Stromal cell of bone marrow (primary cell): ENCODE measurements at places on chromosomes 2 and 18.
A peak's percentile ranks its signal among the peaks of the same experiment; 100 is the strongest.

DNA sequence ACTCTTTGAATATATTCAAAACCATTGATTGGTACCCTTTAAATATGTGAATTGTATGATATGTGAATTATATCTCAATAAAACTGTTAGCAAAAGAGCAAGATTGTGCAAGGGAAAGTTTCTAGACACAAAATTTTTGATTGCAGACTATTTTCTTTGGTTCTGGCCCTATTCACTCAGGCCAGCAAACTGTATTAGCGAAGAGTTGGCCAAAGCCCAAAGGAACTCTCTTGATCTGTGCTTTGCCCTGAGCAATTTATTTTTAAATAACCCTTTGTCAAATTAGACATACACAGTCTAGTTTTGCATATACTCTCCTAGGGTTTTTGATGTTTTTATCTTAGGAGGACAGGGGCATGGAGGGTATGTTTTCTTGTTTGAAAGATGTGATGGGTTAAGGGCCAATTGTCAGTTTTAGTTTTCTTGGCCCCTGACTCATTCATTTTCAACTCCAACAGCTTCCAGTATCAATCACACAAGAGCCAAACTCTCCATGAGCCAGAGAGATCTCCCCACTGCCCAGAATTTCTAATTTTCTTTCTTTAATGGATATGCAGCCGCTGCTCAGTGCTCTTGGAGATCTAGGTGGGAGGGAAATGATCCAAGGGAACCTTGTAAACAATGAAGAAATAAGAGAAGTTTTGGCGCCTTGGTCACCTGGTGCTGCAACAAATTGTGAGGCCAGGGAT lies 231.5 kb downstream of the SRBD1 start:
- DNase-seq: peak; percentile 20

- no peak for DNase-seq
These were observed 71.4 kb upstream of the TANK start for GRCh38 chr2:161088658-161089350.

GRCh38 chr2:16437189-16437588 lies 228.4 kb downstream of the CYRIA start:
- DNase-seq: no peak

DNA sequence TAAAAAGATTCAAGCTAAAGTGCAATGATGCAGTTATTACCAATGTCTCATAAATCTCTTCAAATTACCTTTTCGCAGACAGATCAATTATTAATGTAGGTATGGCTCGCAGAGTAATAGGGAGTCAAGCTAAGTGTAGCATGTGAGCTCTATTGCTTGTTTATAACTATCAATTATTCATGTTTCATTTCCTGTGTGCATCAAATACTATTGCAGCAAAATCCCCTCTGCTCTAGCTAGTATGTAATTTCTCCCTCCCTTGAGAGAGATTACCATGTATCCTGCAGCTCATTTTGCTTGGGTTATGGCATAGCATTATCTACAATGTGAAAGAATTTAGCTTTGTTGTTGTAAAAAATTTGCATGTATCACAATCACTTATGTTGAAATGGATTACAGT lies 65.6 kb upstream of the SCN1A start:
- DNase-seq: no peak

DNA sequence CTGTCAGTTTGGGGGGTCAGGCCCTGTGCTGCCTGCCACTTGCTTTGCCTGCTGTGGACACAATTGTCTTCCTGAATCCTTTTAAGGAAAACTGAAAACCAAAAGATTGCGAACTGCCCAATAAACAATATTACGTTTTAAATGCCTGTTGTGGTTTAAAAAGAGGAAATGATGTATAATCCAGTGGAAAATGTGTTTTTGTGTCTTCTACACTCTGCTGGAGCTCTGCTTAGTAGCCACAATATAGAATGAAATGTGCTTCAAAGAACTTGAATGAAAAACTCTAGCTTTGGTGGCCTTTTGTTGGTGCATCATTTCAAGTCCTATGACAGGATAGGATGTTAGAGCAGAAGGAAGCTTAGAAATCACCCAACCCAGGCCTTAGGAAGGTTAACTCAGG lies 23.2 kb upstream of the CABYR start:
- DNase-seq: no peak

DNA sequence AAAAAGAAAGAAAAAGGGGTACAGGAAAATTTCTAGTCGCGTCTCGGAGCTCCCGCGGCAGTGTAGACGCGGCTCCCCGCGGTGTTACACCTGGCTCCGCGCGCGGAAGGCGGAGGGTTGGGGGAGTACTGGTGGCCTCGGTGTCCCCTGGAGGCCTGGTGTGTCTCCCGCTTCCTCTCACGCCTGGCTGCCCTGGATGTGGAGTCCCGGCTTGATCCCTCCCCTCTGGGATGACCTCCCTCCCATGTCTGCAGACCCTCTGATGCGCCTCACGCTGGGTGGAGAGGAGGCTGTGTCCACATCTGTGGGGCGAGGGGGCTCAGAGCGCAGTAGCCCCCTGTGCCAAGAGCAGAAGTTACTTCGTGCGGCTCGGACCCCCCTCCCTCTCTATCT lies 1.2 kb downstream of the KIF5C start:
- DNase-seq: no peak

- DNase-seq: no peak
These were observed 54.9 kb upstream of the PXDN start for GRCh38 chr2:1799174-1799573.

GRCh38 chr2:36618381-36618780 lies 20.4 kb upstream of the FEZ2 start:
- no peak for DNase-seq

GRCh38 chr2:154374416-154374815 lies 324.1 kb upstream of the KCNJ3 start:
- DNase-seq: no peak

DNA sequence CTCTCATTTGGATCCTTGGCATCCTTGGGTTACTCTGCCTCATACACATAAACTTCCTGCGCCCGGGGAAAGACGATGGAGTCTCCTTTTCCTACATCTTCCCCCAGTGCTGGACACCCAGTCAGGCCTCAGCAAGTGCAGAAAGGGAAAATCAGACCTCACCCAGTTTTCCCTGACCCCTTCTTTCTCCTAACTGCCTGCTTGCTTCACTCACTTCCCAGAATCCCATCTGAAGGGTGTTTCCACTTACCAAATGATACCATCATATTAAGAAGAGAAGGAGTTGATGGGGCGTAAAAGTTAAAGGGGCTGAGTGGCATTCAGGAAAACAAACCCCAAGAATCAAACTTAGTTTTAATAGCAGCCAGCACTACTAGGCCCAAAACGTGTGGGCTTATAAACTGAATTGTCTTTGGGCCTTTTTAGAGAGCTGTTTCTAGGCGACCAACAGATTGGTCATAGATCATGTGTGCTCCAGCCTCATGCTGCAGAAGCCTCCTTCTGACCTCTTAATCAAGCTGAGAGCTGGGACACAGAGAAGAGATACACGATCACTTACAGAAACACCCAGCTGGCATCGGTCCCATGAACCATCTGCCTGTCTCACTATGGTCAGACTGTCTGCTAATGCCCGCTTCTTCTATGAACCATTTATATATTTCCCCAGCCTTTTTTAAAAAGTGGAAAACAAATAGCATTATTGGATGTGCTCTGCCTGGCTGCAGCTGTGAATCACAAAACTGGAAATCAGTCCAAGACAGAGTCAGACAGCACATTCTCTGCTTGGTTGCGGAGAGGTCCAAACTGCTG lies 165.7 kb upstream of the SLC14A2 start:
- DNase-seq: peak; percentile 69

DNA sequence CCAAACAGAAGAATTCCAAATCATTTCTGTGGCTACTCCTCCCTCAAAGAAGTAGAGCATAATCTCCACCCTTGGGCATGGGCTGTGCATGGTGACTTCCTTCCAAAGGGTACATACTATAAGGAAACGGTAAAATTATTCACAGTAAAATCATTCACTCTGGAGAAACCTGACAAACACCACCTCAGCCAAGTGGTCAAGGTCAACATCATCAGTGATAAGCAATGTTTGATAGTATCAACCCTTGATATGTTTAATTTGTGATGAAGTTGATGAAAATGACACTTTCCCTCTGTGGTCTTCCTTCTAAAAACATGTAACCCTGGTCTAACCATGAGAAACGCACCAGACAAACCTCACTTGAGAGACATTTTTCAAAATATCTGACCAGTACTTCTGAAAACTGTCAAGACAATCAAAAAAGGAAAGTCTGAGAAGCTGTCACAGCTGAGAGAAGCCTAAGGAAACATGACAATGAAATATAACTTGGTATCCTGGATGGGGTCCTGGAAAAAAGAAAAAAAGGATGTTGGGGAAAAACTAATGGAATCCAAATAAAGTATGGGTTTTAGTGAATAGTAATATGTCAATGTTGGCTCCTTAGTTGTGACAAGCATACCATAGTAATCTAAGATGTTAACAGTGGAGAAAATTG lies 9.4 kb upstream of the TXNDC2 start:
- no peak for DNase-seq

DNA sequence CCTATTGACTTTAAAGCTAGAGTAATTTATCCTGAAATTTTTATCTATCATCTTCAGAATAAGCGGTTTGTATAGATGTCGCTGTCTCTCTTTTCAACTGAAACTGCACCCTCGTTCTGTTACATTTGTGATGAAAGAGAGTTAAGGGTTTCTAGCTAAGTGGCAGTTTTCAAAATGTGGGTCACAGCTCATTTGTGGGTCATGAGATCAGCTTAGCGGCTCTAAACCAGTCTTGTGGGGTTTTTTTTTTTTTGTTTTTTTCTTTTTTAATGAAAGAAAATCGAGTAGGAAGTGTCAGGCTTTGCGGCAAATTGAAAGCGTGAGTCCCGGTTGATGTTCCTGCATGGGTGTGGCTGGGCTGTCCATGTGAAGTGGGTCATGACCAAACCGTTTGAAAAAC lies 31.2 kb downstream of the SALL3 start:
- no peak for DNase-seq

GRCh38 chr2:238492840-238493239 lies 66.1 kb downstream of the ASB1 start:
- DNase-seq: no peak

DNA sequence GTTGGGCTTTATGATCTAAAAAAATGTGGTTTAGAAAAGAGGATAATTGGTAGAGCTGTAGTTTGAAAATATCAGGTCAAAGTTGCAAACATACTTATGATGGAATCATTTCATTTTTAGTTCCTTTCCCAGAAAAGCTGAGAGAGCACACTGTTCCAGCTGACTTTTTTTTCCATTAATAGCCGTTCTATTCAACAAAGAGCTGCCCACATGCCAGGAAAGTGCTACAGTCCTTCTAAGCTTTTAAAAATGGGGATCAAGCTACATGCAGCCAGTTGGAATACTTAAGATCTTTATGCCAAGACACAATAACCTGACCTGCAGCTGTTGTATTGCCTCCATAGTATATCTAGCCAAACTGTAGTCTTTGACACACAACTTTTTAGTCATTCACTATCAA lies 111.5 kb downstream of the GALNT3 start:
- DNase-seq: no peak

DNA sequence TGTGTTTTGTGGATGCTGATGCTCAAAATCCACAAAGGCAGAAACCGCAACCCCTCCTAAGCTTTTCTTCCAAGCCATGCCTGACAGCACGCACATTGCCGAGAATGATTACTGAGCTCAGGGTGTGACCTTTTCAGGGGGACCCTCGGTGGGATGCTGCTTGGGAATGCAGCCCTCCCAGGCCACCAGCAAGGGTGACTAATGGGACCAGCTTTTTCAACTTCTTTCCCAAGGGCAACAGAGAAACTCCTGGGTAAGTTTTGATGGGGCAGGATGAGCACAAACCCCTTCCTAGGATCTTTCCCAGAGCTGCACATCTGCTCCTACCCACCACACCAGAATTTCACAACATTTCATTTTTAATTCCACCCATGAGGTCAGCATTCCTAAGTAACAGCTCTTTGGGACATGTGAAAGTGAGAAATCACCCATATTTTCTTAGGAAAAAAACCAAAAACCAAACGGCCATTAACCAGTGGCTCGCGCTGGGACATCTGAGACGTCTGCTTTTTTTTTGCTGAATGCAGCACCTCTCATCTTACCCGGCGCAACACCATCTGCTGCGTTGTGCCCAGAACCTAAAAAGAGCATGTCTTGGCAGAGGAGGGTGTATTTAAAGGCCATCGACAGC lies 119.0 kb downstream of the ARL4C start:
- peak; percentile 93 for DNase-seq

DNA sequence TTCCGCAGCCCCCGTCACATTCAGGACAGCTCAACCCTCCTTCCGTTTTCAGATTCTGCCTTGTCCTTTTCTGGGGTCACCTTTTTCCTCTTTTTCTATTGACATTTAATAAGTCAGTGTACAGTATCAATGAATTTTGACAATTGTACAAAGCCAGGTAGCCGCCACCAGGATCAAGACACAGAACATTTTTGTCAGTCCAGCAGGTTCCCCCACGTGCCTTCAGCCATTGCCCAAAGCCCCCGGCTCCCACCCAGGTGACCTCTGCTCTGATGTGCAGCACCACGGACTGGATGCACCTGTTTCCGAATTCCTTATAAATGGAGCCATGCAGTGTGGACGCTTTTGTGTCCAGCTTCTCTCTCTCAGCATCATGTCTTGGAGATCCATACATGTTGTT lies 30.0 kb downstream of the CROCC2 start:
- DNase-seq: no peak

DNA sequence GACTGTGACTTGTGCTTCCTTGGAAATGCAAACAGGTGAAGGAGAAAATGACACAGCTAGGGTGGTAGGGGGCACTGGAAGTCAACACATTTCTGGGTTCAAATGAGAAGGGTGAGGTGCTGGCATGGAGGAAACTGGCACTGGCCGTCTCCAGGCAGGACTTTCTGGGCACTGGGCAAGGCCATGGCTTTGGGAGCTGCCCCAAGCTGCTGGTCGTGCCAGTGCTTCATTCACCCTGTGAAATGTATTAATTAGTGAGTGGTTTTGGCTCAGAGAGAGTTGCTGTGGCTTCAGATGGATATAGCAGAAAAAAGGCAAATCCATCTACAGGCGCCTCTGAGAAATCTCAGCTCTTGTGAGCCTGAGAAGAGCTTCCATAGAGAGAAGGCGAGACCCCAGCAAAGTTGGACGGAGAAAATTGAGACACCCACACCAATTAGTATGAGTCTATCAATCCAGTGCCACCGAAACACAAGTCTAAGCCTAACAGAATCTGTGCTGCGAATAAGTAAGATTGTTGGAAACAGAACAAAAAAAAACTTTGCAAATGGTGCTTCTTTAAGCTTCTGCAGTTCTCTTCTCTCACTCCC lies 202.1 kb upstream of the TNP1 start:
- no peak for DNase-seq

DNA sequence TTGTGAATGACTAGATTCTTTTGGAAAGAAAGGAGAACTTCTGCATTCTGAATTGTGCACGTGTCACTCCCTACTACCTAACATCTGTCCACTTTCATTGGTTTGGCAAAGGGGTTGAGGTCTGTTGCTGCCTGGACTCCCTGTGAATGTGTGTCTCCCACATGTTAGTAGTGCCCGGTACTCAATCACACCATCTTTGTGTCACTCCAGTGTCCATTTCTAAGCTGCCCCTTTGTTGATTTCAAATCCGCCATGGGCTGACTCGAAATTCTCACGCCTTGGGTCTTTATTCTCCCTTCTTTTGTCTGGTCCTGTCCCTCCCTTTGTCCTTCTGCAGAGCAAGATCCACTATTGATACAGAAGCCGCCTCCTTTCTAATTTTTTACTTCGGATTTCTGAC lies 7.5 kb downstream of the DPYSL5 start:
- DNase-seq: no peak
